ENCODE measurements at places on chromosomes 6 and 20. TPM values are rescaled to one million over a fixed set of nuclear protein-coding genes. Genes with fewer than 3 reads are reported as not detected.

Gene MICB
- total RNA-seq = 2.8 TPM

Gene SEL1L2
- 0.60 TPM for total RNA-seq

Gene SLC26A8
- total RNA-seq = 1.4 TPM

Gene MLN
- not detected for total RNA-seq

Gene TFAP2A
- 30.1 TPM for total RNA-seq

Gene CTNNBL1
- total RNA-seq = 33.6 TPM

Gene ABHD16A
- total RNA-seq = 53.2 TPM

Gene FBXL4
- 46.6 TPM for total RNA-seq

Gene PRSS35
- 153 TPM for total RNA-seq

Gene GSTA1
- total RNA-seq = 2.0 TPM

Gene SLX4IP
- 10.3 TPM for total RNA-seq

Gene NRSN1
- 12.5 TPM for total RNA-seq

Gene C6orf52
- total RNA-seq = not detected

Gene EBF4
- total RNA-seq = 16.9 TPM

Gene EDN3
- 45.3 TPM for total RNA-seq

Gene AURKA
- total RNA-seq = 9.7 TPM

Gene CDC25B
- total RNA-seq = 35.2 TPM

Gene POU3F2
- total RNA-seq = 5.4 TPM

Gene SLC22A16
- 0.82 TPM for total RNA-seq

Gene TNF
- not detected for total RNA-seq

Gene ANKRD66
- not detected for total RNA-seq

Gene SLC35D3
- 4.9 TPM for total RNA-seq

Gene TREM2
- total RNA-seq = 0.38 TPM
